C1 segment of cervical spinal cord (tissue), 14 donors: ENCODE measurements at places on chromosomes 12 and 14.
A peak's percentile ranks its signal among the peaks of the same experiment; 100 is the strongest.

GRCh38 chr14:64465191-64465822 is at the start of gene AKAP5:
TSS of gene AKAP5 (plus strand) at chr14:64465499. CDS start at chr14:64468395, 2,896 bp downstream.
- DNase-seq: peak; percentile 42

GRCh38 chr14:74911704-74912103 is 11.4 kb downstream of the RPS6KL1 start:
- no peak for DNase-seq

DNA sequence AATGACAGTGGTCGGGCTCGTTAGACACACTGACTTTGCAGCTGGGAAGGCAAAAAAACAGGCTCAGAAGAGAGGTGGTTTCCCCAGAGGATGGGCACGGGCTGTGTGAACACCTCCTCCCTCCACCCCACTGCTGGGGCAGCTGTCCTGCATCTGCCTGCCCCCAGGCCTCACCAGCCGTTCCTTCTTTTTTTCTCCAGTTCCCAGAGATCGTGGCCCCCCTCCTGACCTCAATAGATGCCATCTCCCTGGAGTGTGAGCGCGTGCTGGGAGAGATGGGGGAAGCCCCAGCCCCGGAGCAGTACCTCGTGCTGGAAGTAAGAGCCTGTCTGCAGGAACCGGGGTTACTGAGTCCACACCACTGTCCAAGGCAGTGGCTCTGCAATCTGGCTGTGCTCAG is 17.4 kb downstream of the MVK start:
- DNase-seq: no peak

DNA sequence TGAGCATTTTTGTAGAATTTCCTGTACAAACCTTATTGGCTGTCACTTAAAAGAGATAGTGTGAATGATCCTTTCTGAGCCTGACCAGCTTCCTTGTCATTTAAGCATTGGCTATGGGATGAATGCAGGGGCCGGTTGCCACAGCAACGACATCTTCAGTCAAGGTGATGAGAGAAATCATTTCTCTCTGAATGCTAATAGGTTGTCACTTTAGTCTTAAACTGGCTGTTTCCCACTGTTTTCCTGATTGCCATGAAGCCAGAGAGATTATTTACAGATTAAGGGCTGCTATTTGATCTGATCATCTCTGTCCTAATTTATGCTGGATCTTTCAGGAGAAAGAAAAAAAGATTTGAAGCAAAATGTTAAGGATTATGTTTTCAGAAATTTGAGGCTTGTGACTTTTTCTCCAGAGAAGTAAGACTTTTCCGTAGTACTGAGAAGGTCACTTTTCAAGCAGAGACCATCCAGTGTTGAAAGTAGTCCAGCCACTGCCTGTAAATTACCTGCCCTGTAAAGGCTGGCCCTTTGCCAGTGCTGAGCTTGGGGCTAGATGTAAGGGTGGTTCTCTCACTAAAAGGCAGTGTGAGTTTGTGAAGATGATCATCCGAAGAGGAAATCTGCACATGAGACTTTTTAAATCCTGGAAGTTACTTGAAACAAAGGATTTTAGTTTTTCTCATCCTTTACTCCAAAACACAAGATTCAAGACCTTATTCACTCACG is 235.6 kb downstream of the DACT1 start:
- no peak for DNase-seq

DNA sequence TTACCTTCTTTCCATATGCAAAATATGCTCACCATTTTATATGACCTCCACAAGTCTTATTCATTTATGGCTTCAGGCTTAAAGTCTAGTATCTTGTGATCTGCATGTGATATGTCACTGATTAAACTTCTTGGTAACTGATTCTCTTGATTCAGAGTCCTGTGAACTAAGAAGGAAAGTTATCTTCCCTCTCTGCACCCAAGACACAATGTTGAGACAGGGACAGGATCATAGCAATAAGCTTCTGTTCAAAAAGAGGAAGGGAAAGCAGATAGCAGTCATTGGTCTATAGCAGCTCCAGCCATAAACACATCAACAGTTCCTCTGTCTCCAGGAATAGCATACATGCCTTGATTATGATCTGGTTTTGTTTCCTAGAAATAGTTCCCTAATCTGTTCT is 103.1 kb downstream of the UNC79 start:
- no peak for DNase-seq
